Activated CD8-positive, alpha-beta memory T cell treated with anti-CD3 and anti-CD28 coated beads for 24 hours (primary cell): ENCODE measurements at places on chromosomes 2 and 18.

DNA sequence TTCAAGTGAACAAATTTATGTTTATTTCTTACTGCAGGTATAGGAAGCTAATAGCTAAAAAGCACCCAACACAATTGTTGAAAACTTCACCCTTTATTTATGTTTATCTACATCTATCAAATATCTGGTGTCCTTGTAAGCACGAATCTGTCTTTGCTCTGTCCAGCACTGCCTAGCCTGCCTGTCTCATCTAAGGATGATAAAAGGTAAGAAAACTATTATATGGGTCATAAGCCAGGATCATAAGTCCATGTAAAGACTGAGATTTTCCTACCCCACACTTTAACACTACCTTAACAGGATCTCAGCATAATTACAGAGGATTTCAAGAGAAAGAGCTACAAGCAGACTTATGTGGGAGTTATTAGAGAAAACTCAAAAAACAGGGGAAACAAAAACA is 365.6 kb upstream of the TMEFF2 start:
- no peak for DNase-seq

GRCh38 chr18:63550068-63550467 is 7.9 kb downstream of the SERPINB12 start:
- DNase-seq: no peak

GRCh38 chr18:23872701-23873550 is 141.6 kb upstream of the TTC39C start:
- no peak for DNase-seq

GRCh38 chr2:108616318-108616717 is 82.0 kb downstream of the LIMS1 start:
- no peak for DNase-seq

DNA sequence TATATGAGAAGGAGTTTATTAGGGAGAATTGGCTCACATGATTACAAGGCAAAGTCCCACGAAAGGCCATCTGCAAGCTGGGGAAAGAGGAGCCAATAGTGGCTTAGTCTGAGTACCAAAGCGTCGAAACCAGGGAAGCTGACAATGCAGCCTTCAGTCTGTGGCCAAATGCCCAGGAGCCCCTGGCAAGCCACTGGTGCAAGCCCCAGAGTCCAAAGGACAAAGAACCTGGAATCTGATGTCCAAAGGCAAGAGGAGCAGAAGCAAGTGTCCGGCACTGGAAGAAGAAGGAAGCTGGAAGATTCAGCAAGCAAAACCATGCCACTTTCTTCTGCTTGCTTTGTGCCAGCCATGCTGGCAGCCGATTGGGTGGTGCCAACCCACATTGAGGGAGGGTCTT is 74.3 kb upstream of the NPAS2 start:
- DNase-seq: no peak

GRCh38 chr2:190766595-190766994 is 114.0 kb upstream of the GLS start:
- DNase-seq: no peak
